NCI-H1436 treated with DMSO at 0.1 percent for 48 hours (cell line): ENCODE measurements at places on chromosomes 7 and 10.

- DNase-seq: no peak
These were observed 194.7 kb downstream of the FGFR2 start for GRCh38 chr10:121403527-121403926.

DNA sequence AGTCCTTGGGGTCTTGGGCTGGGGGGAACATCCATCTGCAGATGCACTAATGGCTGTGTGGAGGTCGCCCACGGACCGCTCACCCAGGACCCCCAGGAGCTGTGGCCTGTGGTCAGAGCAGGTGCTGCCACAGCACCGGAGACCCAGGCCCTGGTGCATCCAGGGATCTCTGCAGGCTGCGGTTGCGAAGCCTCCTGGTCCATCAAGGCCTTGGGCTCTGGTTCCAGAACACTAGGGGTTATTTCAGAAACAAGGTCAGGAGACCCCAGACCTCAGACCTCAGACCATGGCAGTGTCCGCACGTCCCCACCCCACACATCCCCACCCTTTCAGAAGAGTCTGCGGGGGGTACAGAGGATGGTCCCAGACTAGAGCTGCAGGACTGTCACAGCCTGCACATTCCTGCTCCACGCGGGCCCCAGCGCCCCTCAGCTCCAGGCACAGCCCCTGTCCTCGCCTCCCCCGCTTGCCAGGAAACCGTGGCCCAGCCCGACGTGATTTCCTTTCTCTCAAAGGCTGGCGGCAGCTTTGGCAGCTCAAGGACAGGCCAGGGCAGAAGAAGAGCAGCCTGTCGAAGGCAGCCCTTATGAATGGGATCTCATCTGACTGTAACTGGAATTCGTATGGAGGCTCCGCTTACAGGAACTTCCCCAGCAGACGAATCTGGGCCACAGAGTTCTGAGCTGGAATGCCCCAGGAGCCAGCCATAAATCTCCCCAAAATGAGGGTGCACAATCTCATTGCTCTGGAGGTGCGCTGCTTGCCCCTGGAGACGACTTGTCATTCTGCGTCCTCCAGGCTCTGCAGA, 136.2 kb upstream of the RET start:
- no peak for DNase-seq

- DNase-seq: no peak
These were observed 166.7 kb upstream of the NRP1 start for GRCh38 chr10:33501161-33501560.

DNA sequence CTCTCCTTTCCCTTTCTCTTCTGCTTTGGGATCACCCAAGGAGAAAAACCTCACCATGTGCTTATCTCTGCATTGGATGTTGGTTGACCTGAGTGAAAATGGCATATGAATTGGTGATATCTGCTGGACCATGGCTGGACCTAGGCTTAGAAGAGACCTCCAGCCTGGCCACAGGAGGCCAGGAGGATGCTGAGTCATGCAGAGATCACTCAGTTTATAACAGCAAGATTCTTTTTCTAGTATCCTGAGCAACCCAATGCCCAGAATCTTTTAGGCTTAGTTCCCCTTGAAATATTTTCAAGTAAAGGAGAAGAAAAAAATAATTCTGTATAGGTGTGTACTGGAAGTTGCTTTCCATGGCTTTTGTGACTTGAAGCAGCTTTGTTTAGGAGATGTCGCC, 236.3 kb downstream of the KLF6 start:
- DNase-seq: no peak

GRCh38 chr7:24728503-24729364, 28.5 kb downstream of the GSDME start:
- DNase-seq: no peak

DNA sequence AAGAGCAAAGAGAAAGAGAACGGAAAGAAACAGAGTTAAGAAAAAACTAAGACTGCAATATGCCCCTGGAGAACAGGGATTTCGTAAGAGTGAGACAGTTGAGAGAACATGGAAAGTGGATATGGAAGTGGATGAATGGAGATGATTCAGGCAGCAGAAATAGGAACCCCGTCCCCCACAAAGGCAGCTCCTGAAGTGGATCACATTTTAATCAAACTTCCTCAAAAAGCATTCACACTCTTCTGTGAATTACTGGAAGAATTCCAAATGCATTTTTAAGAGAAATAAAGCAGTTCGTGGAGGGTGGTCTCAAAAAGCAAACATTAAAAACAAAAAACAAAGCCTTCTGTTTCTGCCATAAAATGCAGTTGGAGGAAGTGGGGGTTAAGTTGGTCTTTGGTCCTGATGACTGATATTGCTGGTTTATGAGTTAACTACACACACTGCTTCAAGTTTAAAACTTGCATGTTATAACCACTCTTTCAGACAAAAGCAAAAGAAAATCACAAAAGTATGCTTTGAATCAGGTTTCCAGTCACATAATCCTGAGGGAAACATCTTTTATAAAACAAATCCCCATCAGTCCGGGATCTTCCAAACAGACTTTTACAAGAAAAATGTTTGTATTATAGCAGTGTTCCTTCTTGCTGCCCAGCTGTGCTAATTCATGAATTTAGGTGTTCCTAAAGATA, 214.3 kb downstream of the FANK1 start:
- DNase-seq: no peak

- DNase-seq: no peak
These were observed 162.4 kb downstream of the NRF1 start for GRCh38 chr7:129773871-129774270.

GRCh38 chr10:60444494-60445064, 54.9 kb upstream of the ANK3 start:
- no peak for DNase-seq

- no peak for DNase-seq
These were observed 31.7 kb downstream of the TECTB start for GRCh38 chr10:112314822-112315474.

DNA sequence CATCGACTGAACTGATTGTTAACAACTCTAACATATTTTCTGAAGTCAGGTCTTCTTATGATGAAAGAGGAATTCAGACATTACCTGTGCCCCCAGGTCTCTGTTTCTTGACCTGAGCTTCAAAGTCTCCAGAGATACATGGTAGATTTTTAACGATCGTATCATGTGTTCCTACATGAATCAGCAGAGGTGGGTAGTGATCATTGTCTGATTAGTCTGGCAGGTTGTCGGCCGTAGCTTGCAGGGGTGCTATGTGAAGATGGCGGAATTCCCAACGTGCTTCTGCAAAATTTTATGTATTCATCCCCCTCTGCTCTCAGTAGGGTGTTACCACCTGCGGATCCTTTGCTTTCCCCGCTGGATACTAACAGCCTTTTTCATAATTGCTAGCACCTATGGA, 581.9 kb downstream of the GATA3 start:
- DNase-seq: no peak

DNA sequence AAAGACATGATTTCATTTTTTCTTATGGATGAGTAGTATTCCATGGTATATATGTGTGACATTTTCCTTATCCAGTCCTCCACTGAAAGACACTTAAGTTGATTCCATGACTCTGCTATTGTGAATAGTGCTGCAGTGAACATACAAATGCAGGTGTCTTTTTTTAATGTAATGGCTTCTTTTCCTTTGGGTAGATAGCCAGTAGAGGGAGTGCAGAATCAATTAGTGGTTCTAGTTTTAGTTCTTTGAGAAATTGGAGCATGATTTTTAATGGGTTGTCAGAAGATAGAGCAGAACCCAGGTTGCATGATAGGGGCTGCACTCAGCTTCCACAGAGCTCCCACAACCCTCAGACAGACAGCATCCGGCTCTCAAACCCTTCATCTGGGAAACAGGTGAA, 152.9 kb upstream of the PLXDC2 start:
- DNase-seq: no peak

- no peak for DNase-seq
These were observed 32.4 kb downstream of the SLIT1 start for GRCh38 chr10:97153270-97153850.

GRCh38 chr7:24829787-24830186, 72.5 kb upstream of the GSDME start:
- no peak for DNase-seq

GRCh38 chr10:34520084-34520483, 295.0 kb downstream of the PARD3 start:
- peak; percentile 42 for DNase-seq

DNA sequence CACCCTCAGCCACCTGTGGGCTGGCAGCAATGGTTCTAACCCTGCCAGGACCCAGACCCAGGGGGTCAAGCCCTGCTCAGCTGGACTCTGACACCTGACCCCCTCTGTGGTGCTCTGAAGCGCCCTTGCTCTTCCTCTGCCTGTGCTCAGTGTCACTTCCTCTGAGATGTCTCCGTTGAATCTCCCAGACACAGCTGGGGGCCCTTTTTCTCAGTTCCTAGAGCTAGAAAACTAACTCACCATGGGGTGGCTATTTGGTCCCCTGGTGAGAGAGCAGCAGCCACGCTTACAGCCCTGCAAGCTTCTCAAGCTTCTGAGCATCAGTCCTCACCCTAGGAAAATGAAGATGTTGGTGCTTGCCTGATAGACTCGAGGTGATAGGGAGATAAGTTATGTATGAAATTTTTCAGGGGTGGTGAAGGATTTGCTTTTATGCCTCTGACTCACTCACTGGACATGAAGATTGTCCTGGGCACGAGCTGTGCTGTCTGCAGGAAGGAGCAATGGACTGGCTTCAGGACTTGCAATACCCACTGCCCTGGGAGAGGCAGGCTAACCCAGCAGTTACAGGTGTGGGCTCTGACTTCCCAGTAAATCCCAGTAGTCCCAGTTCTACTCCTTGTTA, 29.6 kb downstream of the COL13A1 start:
- no peak for DNase-seq

GRCh38 chr10:33550811-33551210, 216.3 kb upstream of the NRP1 start:
- no peak for DNase-seq

- DNase-seq: no peak
These were observed 294.4 kb upstream of the GALNT17 start for GRCh38 chr7:70837589-70837988.

DNA sequence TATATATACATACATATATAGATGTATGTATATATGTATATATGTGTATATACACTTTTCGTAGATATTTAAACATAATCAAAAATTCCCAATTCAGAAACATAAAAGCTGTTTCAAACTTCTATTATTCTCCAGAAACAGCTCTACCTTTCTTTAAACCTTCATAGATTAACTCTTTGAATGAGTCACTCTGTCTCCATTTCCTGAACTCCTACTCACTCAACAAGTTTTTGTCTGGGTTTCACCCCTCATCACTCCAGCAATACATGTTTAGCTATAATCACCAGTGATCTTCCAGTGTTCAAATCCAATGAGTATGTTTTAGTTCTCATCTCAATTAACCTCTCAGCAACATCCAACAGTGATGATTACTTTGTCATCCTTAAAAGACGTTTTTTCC, 9.6 kb downstream of the DGKB start:
- DNase-seq: no peak

DNA sequence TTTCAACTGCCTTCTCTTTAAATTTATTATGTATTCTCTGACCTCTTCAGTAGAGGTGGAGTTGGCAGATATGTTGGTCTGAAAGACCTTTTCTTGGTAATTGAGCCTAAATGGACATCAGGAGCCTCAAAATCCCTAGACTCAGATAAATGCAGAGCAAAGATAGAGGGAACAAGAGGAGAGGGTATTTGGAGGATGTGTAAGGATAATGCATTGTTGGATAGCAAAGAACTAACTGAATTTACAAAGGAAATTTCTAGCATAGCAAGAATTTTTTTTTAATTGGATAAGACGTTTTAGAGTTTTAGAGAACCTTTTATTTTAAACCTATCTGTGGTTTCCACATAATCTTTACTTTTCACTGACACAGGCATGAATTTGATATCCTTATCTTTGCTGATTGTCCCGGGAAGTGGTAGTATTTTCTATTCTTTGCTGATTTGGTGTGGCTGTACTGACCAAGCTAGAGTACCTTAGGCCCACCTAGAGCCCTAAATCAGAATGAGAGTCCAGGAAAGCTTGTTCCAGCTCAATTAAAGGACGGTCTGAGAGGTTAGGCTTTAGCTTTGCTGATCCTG, 91.3 kb downstream of the NRF1 start:
- DNase-seq: no peak

DNA sequence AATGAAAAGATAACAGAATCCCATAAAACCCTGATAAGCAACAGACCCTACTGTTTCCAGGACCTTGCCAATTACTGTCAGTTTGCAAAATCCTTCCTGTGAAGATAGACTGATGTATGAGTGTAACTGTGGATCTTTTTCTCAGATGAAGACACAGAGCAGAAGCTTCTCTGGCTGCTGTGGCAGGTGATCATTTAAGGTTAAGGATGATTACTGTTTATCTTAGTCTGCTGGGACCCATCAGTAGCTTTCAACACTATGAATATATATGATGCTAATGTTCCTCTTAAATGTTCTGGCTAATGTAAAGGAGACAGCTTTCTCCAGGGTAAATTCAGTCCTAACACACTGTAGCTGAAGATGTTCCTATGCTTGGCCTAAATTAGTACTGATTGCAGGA, 56.0 kb upstream of the CTTNBP2 start:
- DNase-seq: no peak

- DNase-seq: no peak
These were observed 3.5 kb upstream of the AKR1B1 start for GRCh38 chr7:134462337-134462925.

DNA sequence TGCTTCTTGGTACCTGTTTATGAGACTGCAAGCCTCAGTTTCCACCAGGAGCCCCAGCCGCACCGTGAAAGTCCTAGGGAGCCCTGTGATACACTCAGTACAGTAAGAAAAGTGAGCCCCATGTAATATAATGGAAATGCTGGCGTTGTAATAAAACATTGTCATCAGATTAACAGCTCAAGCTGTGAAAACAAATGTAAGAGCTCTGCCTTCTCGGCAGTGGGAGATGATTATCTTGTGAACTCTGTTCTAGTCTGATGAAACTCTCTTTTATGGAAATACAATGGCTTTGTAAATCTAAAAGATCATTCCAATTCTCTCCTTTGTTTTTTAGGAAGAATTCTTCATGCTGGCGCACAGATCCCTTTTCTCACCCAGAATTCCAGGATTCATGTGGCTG, 299.9 kb downstream of the ABCA13 start:
- no peak for DNase-seq

DNA sequence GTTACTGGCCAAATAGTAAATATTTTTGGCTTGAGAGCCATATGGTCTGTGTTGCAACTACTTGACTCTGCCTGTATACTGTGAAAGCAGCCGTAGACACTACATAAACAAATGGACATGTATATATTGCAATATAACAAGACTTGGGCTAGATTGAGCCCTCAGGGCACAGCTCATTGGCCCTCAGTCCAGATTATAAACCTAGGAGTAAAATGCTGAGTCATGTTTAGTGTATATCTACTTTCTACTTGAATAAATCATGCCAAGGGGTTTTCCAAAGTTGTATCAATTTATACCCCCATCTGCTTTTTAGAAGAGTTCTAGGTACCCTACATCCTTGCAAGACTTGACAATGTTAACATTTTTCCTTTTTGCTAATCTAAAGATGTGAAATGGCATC, 27.4 kb upstream of the POU6F2 start:
- DNase-seq: no peak

- DNase-seq: no peak
These were observed 124.8 kb downstream of the LHFPL3 start for GRCh38 chr7:104453190-104453589.

DNA sequence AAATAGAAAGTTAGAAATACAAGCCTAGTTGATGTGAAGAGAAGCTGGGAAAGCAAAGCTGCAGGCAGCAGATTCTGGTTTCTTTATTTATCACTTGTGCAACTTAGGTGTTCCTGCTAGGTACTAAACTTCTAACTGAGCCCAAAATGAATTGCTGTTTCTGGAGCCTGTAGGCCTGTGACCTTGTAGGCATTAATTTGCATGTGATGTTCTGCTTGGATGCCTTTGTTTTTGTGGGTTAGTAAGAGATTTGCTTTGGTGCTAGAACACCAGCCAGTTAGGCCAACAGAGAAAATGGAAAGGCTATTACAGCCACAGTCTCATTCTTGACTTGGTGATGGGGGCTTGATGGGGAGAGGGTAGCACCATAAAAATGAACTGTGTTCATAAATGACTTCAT, 370.7 kb downstream of the PPP1R3A start:
- DNase-seq: no peak
